ENCODE measurements at places on chromosomes 6 and 20.

DNA sequence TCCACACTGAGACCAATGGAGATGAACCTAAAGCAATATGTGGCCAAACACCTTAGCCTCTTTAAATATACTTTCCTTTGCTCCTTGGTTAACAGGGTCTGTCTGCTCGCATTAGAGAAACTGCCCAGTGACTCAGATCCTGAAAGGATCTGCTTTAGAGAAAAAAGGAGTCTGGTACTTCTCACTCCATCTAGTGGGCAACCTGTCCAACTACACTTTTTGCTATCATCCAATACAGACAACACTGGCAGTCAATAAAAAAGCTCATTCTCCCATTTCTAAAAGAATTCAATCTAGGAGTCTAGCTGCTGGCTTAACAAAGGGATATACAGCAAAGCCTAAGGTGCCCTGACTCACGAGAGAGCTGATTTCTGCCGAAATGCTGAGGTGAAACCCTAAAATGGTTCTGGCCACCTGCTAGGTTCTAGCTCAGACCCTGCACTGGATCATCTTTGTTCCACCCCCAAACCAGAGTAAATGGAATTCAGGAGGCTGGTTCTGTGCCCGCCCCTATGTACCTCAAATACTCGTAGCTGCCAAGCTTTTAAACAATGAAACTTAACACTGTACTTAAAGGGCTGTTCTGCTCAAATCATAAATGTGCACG lies 11.5 kb downstream of the GNL1 start:
- DNase-seq: peak; percentile 16

DNA sequence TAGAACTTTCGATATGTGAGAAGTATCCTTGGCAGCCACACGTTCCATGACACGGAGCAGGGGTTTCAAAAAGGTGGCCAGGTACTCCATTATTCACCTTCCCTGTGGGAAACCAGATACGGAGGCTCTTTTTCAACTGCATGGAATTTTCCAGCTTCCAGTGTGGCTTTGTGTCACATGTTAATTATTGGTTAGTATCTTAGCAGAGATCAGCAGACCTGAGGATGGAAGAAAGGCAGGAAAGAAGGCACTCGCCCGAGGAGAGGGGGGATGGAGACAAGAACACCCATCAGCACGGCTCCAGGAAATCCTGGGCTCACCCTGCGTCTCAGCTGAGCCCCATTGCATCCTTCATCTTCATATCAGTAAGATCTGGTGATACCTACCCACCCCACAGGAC lies 115.5 kb downstream of the PXDC1 start:
- no peak for DNase-seq

DNA sequence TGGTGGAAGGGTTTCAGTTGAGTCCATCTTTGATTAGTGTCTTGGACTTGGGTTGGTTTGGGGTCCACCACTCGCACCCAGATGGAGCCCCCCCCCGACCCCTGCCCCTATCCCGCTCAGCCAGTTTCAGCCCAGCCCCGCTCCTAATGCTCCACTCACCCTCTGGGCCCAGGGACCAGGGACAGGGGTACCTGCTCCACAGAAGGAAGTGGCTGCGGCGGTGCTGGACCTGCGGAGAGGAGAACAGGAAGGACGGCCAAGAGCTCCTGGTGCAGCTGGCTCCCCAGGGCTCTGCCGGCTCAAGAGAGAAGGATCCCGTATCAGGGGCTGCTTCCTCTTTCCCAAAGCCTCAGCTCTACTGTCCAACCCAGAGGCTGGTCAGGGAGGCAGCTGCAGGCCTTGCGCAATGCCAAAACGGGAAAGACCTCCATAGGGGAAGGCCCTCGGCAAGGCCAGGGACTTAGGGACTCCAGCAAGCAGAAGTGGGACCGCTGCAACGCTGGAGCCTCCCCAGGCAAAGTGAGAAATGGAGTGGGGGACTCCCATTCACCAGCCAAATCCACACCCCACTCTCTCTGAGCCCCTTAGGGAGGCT lies at the start of gene SIGLEC1:
TSS of gene SIGLEC1 (minus strand) at position 322 of the 595 bp plus-strand sequence. CDS start 5,472 bp downstream, outside the sequence.
- no peak for DNase-seq

- no peak for DNase-seq
Observed at GRCh38 chr20:53706466-53707370, 113.1 kb upstream of the ZNF217 start.

- no peak for DNase-seq
Observed at GRCh38 chr6:169320013-169320412, 66.4 kb upstream of the THBS2 start.

DNA sequence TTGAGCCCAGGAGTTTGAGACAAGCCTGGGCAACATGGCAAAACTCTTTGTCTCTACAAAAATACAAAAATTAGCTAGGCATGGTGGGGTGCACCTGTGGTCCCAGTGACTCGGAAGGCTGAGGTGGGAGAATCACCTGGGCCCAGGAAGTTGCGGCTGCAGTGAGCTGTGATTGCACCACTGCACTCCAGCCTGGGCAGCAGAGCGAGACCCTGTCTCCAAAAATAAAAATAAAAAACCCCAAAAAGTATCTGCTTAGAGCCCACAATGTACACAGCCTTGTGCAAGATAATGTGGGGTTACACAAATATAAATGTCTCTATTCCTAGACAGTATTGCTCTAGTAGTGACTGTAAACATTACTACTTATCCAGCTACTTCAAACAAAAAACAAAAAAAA lies 5.9 kb downstream of the ESF1 start:
- no peak for DNase-seq

GRCh38 chr6:130848945-130849344 lies 21.7 kb downstream of the SMLR1 start:
- no peak for DNase-seq

Data from NCI-H1417 (cell line).